ENCODE measurements at places on chromosomes 2 and 18.
A peak's percentile ranks its signal among the peaks of the same experiment; 100 is the strongest.

DNA sequence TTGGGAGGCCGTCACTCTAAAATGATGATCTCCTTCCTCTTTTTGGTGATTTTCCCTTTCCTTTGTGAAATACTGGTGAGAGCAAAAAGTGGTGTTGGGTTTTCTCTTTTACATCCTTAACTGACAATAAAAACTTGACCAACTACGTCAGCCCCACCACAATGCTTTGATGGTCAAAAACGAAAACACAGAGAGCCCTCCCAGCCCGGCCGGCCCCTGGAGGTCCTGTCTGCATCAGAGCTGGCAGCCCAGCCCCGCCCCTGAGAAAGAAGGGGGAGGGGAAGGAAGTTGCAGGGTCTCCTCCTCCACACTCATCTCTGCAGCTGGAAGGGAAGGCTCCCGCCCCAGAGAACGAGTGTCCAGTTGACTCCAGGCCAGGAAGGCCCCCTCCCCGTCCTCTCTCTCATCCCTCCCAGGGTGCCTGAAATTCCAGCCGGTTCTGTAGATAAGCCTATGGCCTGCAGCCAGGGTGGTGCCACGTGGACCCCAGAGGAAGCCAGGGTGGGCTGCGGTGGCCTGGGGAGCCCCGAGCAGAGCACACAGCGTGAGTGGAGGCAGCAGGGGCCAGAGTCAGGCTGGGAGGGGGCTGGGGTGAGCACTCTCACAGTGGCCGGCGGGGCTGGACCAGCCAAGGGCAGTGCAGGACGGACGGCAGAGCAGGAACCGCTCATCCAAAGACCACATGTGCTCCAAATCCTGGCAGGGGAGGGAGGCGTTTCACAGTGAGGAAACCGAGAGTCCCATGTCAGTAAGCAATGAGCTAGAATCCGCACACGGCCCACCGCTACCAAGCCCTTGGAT lies 19.8 kb downstream of the BIN1 start:
- DNase-seq, result peak; percentile 58

DNA sequence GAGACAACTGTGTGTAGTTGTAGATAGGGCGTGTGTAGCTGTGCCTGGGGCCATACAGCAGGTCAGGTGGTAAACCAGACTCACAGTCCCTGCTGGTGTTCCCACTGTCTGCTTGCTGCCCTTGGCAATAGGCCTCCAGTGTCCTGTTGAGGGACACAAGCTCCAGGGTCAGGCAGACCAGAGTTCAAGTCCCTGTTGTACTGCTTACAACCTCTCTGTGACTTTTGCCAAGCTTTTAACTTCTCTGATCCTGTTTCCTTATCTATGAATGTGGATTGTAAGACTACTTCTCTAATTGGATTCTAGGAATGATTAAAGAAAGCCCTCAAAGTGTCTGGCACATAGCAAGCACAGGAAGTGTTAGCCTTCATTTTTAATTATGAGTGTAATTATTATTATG lies 68.6 kb downstream of the MERTK start:
- DNase-seq, result no peak

- no peak for DNase-seq
Measured at GRCh38 chr2:186806591-186806990, 42.4 kb downstream of the ZSWIM2 start.

DNA sequence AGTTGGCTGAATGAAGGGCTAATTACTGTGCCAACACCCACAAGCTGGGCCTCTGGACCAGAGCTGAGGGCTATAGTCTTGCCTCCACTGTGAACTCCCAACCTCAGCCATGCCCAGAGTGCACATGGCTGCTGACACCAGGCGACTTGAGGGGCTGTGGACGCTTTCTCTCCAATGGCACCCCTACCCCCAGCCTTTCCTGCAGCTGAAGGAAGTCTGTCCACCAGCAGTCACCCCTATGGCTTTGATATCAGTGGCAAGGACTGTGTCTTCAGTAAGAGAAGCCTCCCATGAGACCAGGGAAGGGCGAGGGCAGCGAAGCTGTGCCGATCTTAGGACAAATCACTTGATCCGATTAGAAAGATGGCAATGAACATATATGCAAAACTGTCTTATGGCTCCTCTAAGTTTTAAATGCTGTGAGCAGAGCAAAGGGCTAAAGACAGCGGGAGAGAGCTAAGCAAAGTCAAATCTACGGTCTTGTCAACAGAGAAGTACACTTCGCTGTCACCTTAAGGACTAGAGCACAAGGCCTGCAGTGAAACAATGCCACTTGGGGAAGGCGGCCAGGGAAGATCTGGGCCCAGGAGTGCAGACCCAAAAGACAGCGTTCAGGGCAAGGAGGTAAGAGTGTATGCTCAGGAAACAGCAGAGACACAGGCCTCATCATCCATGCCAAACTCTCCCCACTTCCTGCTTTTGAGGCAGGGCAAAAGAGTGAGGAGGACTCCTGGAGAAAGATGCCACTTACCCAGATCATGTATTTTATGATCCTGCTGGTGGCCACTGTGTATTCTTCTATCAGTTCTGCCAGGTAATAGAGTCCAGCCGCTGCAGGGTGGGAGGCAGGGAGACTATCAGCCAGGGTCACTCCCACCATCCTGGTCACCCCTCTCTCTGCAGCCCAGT lies 1.5 kb downstream of the TEX261 start:
- DNase-seq, result no peak

DNA sequence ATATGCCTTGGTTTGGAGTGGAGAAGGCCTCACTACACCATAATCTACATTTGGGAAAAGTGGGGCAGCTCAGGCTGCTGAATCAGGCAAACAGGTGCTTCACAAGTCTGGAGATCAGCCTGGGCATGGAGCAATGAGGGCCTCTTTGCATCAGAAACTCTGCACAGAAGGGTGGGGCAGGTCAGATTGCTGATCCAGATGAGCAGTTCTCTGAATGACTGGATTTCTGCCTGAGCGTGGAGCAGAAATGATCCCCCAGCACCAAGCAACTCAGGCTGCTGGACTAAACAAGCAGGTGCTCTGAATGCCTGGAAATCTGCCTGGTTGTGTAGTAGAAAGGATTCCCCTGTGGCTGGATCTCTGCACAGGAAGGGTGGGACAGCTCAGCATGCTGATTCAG lies 605.3 kb upstream of the ZNF804A start:
- no peak for DNase-seq

GRCh38 chr2:68717305-68717661 lies 17.3 kb upstream of the ARHGAP25 start:
- DNase-seq, result no peak

DNA sequence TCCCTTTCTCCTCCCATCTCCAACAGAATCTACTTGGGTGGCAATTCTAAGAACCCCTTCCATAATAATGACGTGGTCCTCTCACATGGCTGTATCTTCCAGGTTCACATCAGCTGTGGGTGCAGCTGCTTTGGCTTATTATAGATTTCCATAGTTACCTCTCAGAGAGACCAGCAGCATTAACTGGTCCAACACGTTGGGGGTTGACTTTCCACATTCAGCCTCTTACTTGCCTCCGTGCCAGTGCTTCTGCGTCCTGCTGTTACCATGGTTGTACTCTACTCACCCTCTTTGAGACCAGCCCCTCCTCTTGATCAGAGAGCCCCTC lies 570.7 kb downstream of the PLCL1 start:
- no peak for DNase-seq

DNA sequence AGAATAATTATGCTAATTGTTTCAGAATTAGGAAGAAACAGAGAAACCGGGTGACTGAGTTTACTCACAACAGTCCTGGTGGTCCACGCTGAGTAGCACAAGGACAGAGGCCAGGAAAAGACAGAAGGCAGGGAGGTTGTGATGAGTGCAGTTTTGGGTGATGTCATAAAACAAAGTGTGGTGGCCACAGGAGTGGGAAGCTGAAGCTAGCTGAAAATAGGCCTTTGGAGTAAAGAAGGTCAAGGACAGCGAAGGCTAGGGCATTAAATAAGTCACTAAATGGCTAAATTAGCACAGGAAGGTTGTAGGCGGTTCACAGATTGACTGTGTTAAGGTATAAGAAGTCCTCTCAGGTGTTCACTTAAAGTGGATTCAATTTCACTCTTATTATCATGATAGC lies 120.9 kb upstream of the TTN start:
- no peak for DNase-seq

DNA sequence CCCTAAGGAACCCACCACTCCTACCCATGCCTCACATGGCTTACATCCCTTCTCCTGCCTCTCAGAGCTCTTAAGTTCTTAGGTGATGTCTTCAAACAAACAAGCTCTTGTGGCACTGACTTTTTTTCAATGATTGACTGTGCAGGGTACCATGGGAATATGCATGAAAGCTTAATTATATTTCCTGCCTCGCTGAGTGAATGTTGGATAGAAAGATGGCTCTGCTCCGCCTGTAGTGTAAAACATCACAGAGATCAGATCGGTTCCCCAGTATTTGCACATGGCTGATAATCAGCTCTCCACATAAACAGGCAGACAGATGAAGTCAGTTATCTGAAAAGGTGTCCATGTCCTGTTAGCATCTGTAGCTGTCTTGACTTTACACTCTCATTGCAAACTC lies 820.8 kb downstream of the TDRD15 start:
- DNase-seq, result no peak

GRCh38 chr2:118097657-118098056 lies 9.4 kb downstream of the INSIG2 start:
- no peak for DNase-seq

- DNase-seq, result no peak
Measured at GRCh38 chr18:79817607-79817998, 19.9 kb downstream of the KCNG2 start.

GRCh38 chr2:96960153-96960961 lies 26.0 kb downstream of the FAM178B start:
- peak; percentile 37 for DNase-seq

GRCh38 chr18:10213526-10213925 lies 240.9 kb upstream of the APCDD1 start:
- DNase-seq, result peak; percentile 10

DNA sequence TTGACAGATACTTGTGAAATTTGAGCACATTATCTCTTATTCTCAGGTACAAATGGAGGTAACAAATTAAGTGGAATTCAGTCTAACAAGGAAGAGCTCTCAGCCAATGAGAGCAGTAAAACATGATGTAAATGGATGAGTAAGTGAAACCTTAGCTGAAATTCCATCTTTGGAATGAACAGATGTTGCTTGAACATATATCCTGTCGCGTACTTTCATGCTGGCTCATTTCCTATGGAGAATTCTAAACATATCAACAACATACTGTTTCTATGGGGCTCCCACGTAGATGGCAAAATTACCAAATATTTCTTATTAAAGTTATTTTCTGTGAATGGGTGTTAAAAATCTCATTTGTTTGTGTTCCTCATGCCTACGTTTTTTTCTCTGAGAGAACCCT lies 256.3 kb upstream of the LINC00305 start:
- DNase-seq, result no peak

DNA sequence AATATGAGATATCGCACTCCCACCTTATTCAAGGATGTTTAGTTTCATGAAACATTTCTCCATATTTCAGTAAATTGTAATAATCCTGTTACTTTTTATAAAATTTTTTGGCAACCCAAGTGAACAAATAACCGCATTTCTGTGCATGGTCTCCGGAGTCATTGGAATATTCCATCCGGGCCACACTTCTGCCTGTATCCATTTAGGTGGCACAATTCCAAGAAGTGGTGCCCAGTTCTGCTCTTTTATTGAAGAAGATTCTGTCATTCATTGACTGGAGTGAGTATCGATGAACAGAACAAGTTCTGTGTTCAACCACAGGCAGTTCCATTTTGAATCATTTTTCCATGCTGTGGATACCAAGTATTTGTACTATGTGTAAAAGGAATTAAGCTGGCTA lies 26.6 kb upstream of the ICOS start:
- no peak for DNase-seq

GRCh38 chr2:66432801-66433694 lies 1.9 kb upstream of the MEIS1 start:
- peak; percentile 93 for DNase-seq

GRCh38 chr18:46174342-46175041 lies 70.3 kb downstream of the HAUS1 start:
- DNase-seq, result no peak

DNA sequence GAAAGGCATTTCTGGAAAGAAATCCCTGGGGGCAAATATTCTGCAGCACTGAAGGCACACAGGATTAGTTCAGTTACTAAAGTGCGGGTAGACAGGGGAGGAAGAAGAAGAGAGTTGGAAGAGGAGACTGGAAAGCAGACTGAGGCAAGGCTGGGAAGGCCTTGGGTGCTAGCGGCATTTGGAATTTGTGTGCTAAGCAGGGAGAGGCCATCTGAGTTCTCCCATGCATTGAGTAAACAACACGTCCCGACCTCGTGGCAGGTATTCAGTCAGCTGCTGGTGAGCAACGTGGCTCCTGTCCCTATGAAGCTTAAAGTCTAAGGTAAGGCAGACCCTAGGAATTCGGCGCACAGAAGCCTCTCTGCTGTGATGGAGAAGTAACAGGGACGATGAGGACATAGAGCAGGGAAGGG lies 30.7 kb downstream of the ATP8B1 start:
- no peak for DNase-seq

- DNase-seq, result no peak
Measured at GRCh38 chr2:98828793-98829371, 98.0 kb upstream of the MGAT4A start.

GRCh38 chr2:195051401-195051800 lies 605.6 kb upstream of the SLC39A10 start:
- DNase-seq, result no peak

DNA sequence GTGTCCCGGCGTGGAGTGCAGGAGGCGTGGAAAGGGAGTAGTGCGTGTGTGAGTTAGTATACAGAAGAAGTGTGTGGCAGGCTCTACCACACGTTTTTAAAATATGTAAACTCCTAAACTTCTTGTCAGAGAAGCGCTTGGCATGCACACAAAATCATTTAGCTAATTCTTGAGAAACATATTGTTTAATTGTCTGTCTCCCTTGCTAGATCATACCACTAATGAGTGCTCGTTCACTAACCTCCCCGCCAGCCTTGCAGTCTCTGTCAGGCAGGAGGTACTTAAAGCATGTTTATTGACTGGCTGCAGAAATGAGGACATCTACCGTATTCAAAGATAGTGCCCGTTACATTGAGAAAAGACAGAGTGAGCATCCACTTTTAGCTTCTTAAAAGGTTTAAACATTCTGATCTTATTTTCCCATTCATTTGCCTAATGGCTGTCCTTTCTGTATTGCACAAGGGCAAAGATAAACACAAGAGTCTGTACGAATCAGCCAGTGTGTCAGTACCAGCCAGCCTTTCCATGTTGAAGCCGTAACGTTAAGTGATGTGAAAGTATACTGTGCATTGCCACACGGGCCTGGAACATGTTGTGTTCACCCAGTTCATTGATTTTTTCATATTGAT lies 41.4 kb downstream of the TRAPPC12 start:
- DNase-seq, result no peak

DNA sequence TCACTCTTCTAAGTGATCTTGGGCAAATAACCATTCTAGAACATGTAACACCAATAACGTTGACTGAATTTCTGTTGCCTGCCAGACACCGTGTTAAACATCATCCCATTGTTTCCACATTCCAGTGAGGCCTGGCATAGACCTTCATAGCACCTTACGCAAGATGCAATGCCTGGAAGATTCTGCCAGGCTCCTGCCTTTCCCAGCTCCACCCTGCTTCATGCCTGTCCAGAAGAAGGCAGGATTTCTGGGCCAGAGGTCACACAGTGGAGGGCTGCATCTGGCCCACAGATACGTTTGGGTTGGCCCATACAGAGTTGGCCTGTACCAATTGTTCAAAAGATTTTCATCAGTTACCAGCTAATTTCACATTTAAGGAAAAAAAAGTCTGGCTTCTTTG lies 46.3 kb downstream of the EN1 start:
- no peak for DNase-seq

GRCh38 chr2:48983551-48983950 lies 170.8 kb downstream of the FSHR start:
- no peak for DNase-seq

Data from AG09309 (cell line).